ENCODE measurements at places on chromosomes 5 and 9.

GRCh38 chr9:128099932-128100491 lies 27.5 kb downstream of the PTGES2 start:
- DNase-seq = no peak

DNA sequence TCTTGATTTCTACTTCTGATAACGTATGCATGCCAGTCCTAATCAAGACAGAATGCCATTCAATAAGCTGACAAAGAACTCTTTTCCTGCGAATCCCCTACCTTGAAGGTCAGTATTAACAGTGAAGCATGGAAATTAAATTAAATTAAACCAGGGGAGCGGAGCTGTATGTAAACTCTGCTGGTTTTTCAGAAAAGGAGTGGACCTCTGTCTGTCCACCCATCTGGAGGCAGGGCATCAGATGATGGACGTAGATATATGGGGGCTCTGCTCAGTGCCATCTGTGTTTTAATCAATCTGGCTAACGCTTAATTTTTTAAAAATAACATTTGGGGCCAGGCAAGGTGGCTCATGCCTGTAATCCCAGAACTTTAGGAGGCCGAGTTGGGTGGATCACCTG lies 101.9 kb downstream of the ROR2 start:
- no peak for DNase-seq

- DNase-seq = no peak
These were observed 15.4 kb downstream of the CCNJL start for GRCh38 chr5:160297004-160297403.

- no peak for DNase-seq
These were observed 4.0 kb downstream of the MAT2B start for GRCh38 chr5:163509291-163509951.

DNA sequence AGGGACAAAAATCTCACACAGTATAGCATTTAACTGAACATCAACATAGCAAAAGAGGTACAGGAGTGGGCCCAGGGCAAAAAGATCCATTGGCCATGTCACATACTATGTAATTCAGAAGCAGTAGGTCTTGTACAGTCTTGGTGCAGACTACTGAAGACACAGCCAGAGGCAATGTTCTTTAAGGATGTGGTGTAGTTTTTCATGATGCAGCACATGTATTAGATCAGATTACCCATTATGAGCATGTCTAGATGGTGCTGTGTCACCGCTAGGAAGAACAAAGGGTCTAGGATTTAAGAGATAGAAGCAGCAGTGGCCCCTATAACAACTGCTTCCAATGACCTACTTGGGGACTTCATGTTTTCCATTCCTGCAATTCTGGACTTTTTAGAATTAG lies 610.4 kb upstream of the MEF2C start:
- DNase-seq = no peak

DNA sequence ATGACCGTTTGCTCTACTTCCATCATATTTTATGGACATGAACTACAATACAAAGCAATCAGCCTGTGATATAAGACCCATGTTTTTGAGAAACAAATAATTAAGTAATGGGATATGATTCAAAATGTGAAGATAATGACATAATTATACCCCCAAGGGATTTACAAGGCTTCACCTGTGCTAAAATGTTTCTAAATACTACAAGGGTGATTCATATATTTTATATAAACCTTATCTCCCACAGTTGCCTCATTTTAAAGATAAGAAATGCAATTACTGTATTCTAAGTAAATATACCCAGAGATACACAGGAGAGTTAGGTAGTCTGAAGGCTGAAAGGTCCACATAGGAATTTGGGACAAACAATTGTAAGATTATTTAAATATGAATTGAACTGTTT lies 662.0 kb upstream of the CHD1 start:
- DNase-seq = no peak

DNA sequence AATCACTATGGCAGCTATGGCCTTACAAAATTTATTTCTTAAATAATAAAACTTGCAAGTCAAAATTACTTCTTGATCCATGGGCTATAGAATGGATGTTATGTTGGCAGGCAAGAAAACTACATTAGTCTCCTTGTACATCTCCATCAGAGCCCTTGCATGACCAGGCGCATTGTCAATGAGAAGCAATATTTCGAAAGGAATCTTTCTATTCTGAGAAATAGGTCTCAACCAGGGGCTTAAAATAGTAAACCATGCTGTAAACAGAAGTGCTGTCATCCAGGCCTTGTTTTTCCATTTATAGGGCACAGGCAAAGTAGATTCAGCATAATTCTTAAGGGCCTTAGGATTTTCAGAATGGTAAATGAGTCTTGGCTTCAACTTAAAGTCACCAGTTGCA lies 220.1 kb downstream of the SREK1 start:
- DNase-seq = no peak

DNA sequence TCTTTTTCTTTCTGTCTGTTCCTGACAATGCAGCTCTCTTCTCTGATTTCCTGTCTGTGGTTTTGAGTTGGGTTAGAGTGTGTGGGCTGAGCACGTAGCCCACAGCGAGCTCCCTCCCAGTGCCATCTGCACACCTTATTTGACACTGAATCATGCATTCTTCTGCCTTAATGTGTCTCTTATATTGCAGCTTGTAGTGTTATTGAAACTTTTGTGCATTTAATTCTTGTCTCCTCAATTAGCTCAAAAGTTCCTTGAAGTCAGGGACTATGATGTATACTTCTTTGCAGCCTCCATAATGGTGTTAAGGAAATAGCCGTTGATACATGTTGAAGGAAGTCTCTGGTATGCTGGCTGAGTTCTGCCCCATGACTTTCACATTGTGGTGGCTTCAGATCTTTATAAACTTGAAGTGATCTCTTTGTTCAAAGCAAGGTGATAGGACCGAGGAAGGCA lies 576.2 kb upstream of the CLINT1 start:
- no peak for DNase-seq
